ENCODE measurements at places on chromosomes 5 and 9.

DNA sequence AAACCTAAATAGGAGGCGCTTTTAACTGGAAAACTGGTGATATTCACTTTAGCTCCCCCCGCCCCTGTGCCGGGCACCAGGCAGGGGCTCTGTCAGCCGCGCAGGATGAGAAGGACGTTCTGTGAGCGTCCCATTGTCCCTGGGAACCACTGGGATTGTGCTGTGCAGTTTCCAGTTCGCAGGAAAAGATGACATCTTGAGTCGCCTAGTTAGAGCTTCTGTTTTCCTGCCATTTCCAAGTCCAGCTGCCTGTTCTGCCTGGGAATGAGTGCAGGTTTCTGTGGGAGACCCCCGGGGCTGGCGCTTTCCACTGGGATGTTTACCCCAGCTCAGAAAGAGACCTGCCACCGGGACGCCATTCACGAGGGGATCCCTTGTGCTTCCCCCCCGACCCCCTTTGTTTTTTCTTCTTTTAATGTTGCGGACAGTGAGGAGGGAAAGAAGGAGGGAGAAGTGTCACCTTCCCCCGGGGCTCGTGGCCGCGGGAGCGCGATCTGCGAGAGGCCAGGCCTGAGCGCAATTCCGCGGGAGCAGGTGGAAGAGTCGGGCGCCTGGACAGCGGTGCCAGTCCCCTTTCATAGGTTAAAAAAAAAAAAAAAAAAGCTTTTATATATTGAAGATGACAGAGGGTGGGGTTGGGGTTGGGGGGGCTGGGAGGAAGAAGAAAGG is 121.5 kb downstream of the RMI1 start:
- DNase-seq = no peak

DNA sequence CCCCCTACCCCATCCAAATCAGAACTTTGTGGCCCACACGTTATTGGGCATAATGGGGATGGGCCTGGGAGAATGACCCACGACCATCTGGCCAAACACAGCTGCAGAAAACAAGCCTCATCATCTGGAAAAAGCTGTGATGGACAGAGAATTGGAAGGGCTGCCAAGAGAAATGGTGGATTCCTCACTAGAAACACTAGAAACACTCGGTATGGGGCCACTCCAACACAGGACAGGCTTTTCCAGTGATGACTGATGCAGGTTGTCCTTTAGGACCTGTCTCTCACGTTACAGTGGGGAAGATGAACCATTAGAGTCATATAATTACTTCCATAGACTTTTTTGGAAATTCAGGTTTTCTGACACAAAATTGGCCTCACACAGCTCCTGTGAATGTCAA is 172.4 kb upstream of the TARS1 start:
- DNase-seq = no peak

DNA sequence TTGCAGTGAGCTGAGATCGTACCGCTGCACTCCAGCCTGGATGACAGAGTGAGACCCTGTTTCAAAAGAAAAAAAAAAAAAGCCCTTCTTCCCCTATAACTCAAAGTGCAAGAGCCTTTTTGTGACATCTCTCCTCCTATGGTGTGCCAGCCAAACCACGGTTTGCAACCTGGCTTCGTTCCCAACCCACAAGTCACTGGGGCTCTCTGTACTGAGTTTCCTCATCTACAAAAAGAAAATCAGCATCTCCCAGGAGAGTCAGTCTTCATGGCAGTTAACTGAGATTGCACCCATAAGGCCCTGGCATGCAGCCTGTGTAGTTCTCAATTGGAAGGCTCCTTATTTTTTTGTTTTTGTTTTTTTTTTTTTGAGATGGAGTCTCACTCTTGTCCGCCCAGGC is 14.8 kb downstream of the ODF2 start:
- no peak for DNase-seq

- no peak for DNase-seq
Measured at GRCh38 chr9:16670791-16671190, 199.7 kb downstream of the BNC2 start.

DNA sequence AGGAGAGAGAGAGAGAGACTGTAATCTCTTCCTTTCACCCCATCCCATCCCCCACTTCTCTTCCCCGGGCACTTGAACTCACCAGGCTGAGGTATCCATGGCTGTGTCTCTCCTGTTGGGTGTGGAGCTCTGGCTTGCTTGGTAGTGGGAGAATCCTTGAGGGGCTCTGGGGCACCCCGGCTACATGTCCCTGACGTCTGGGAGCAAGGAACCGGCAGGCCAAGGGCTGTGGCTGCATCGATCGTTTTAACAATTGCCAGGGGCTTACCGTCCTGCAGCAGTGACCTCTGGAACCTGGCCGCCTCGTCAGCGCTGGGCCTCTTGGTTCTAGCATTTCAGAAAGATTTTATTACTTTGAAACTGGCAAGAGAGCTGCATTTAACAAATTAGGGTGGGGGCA is 30.0 kb downstream of the FGF18 start:
- DNase-seq = no peak

- no peak for DNase-seq
Measured at GRCh38 chr9:88587182-88587581, 52.2 kb downstream of the NXNL2 start.

DNA sequence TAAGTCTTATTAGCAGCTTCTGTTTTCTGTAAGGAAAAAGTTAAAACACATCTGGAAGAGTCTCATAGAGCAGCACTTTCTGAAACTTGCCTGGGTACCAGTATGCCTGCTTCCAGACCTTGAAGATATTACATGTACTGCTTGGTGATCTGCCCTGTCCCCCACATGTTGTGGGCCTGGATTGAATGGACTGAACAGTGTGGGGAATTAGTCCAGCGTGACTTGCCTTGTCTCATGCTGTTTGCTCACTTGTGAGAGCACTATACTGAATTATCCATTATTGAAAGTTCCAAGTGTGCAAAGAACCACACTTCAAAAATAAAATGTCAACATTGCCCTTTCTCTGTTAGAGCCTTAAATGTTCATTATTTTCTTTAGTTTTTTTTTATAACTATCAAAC is 8.9 kb downstream of the CTNNA1 start:
- no peak for DNase-seq

GRCh38 chr5:31078956-31079355 is 114.5 kb upstream of the CDH6 start:
- DNase-seq = no peak

DNA sequence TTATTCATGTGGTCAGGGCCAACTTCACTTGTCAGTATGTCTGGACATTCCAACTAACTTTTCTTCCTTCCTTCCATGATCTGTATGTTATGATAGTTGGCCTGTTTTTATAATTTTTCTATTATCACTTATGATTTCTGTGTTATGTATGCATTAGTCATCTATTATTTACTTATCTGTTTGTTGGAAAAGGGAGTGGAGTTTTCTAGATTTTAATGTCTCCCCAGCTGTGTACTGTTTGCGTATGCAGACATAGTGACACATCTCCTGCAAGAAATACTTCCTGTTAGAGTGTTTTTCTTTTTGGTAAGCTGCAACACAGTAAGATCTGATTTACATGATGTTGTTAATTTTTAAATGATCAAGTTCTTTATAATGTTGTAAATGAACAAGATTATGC is 8.7 kb upstream of the INSYN2B start:
- no peak for DNase-seq

GRCh38 chr9:6495466-6495865 is 82.5 kb downstream of the UHRF2 start:
- DNase-seq = no peak

DNA sequence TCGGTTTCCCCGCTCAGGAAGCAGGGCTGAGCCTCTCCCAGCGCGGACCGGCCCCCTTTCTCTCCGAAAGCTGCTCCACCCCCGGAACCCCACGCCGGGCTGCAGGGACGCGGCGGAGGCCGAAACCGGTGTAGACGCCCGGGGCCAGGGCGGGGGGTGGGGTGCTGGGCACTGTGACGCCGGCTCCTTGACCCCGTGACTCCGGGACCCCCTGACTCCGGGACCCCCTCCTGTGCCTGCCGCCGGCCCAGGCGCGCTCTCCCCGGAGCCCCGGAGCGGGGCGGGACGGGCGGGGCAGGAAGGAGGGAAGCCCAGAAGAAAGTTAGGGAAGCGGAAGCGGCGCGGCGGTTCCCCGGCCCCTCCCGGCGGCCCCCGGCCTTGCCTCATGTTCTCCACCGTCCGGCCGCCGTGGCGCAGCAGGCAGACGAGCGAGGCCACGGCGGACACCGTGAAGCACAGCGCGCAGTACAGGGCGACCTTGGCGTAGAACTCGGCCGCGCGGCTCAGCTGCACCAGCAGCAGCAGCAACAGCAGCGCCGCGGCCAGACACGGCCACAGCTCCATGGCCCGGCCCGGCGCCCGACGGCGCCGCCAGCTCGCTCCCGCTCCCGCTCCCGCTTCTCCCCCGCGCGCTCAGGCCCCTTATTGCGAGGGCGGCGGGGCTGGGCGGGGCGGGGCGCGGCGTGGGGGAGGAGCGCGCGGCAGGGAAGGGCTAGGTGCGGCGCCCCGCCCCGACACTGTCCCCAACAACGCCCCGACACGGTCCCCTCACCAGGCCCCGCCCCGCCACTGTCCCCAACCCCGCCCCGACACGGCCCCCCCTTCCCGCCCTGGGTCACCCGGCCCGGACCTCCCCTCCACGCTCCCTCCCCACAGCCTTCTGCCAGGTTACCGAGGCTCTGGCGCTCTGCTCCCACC is at the start of gene AGPAT2:
Gene AGPAT2, minus strand, starts transcription at position 664 of the 918 bp plus-strand sequence. Its CDS starts 100 bp downstream, at position 564.
- DNase-seq = no peak

- DNase-seq = no peak
Measured at GRCh38 chr9:129597355-129598088, 23.4 kb downstream of the C9orf50 start.

- no peak for DNase-seq
Measured at GRCh38 chr5:57417971-57418370, 64.6 kb downstream of the ACTBL2 start.

DNA sequence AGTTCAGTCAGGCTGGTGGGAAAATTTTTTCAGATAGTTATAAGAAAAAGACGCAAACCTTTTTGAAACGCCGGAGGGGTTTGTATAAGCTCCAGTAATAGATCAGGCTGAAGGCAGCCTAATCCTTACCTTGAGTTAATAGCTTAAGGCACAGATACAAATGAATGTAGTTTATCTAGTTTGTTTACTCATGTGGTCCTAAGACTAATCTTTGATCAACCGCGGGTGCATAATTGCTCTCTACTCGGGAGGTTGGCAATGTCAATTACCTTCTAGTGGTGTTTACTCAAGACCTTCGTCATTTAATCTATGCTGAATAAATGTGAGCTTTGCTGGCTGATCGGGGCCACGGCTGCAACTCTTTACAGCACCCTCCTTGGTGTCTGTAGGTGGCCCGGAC is 665 bp upstream of the INSL4 start:
- DNase-seq = no peak

GRCh38 chr5:176491901-176492300 is 43.7 kb downstream of the FAF2 start:
- DNase-seq = no peak

- no peak for DNase-seq
Measured at GRCh38 chr5:87946271-87946670, 322.4 kb downstream of the TMEM161B start.

DNA sequence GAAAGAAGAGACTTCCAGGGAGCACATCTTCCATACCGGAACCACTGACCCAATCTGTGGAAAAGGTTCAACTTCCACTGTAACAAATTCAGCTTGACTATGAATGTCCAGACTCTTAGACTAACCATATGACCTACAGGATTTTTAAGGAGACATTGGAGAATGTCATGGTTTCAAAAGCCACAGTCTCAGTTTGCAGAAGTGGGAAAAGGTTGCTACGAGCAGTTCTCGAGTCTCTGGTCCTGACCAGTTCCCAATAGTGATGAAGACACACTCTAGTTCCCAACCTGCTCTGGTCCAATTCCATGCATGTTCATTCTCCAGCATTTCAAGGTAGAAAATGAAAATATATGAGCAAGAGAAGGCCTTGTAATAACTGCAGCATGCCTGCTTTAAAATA is 158.0 kb downstream of the MAPKAP1 start:
- DNase-seq = no peak

DNA sequence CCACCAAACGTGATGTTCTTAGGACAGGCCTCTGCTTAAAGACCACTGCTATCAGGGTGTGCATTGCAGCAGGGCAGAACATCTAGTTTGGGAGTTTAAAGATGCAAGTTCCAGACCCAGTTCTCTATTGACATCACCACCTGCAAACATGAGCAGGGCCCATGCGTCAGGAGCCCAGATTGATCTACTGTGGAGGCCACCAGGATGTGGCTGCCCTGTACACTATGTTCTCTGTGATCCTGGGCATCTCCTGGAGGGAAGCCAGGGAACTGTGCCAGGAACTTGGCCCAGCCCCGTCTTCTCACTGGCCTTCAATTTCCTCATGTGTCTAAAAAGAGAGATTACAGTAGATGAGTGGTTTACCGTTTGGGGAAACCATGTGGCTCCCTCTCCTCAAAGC is 87.1 kb downstream of the PDE6A start:
- no peak for DNase-seq

GRCh38 chr5:58245476-58245840 is 214.4 kb downstream of the PLK2 start:
- DNase-seq = no peak

GRCh38 chr5:72368271-72368670 is 48.1 kb downstream of the PTCD2 start:
- no peak for DNase-seq

- no peak for DNase-seq
Measured at GRCh38 chr9:37769306-37769705, 15.6 kb downstream of the EXOSC3 start.

DNA sequence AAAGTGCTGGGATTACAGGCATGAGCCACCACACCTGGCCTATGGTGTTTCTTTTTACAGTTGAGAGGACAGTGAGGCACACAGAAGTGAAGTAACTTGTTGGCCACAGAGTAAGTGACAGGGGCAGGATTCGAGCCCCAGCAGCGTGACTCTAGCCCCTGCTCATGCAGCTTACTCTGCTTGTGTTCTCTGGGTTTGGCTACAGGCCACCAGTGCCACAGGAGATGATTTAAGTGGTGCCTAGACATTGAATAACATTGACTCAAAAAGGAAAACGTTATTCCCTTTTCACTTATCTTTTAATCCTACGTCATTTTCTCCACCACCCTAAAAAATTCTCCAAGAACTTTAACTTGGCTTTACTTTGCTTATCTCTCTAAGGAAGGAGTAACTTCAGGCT is 61.4 kb downstream of the SNX24 start:
- DNase-seq = no peak

DNA sequence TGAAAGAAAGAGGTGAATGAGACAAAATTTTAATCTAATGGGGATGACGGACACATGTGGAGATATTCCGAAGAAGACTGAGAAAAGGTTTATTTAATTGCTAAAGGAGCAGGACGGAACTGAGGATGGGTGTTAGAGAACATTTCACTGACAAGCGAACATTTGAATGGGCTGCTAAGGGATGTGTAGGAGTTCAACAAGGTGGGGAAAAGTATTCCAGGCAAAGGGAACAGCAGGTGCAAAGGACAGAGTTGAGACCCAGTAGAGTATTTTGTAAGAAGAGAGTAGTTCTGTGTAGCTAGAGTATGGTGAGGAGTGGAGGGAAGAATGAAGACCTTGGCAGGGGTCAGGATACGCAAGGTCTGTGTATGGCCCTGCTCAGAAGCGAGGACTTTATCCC is 47.4 kb upstream of the FRRS1L start:
- no peak for DNase-seq
